Activated CD8-positive, alpha-beta memory T cell treated with anti-CD3 and anti-CD28 coated beads for 48 hours (primary cell): ENCODE measurements at places on chromosomes 7 and 10.

DNA sequence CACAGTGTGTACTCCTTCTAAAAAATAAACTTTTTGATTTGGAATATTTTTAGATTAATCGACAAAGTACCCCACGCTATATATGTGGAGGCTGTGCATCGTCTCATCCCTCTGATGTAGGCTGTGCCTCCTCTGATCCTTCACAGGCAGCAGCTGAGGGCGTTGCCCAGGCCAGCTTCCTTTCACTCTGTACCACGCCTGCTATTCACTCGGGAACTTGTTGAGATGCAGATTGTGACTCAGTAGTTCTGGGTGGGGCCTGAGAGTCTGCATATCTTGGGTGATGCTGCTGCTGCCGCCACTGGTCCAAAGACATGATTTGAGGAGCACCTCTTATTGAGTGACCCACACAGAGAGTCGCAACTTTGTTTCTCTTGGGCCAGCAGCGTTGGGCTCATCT is 7.9 kb upstream of the C10orf120 start:
- DNase-seq, result no peak

DNA sequence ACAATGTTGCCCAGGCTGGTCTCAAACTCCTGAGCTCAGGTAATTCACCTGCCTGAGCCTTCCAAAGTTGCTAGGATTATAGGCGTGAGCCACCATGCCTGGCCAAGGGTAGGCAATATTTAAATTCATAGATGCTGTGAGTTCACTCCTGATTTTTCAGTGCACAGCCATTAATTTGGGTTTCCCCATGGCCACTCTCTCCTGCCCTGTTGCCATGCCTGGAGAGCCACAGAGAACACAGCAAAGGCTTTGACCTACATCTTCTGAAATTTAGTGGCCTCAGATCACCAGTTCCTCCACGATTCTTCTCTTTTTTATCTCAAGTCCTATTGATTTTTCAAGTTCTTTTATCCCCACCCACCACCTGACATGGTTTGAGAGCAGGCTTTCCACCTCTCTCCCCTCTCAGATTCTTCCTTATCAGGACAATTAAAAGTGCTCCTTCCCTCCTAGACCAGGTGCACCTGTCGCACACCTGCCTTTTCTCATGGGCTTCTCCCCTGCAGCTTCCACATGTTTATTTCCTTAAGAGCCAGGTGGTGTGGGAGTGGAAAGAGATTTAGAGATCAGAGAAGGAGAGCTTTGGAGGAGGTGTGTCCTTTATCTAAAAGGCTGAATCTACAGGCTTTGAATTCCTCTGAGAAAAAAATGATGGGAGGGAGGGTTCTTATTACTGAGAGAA is 123.8 kb downstream of the ADRA2A start:
- no peak for DNase-seq

DNA sequence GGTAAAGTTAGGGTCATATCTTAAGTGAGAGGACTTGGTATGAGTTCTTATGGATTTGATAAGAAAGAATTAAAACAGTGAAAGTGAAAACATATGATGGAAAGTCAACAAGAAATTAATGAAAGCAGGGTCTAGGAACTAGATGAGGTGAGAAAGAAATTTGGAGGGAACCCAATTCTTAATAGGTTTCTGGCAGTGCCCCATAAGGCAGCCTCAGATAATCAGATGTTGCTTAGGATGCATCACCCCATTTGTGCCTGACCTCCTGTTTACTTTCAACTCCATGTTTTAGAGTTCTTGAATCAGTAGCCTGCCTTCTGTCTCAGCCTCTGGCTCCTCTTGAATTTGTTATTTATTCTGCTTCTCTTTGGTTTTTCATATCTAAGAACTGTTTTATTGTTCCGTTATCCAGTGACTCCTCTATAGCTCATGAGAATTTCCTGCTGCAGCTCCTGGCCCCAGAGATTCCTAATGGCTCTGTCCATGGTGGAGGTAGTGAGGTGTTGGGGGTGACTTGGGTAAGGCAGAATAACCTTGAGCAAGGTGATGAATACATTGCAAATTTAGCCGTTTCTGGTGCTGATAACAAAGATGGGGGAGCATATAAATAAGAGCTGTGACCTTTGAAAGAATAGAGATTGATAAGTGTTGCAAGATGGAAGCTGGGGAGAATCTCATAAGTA is 17.6 kb downstream of the ITGB8 start:
- no peak for DNase-seq

GRCh38 chr7:68963552-68963951 is 634.7 kb upstream of the AUTS2 start:
- DNase-seq, result no peak

DNA sequence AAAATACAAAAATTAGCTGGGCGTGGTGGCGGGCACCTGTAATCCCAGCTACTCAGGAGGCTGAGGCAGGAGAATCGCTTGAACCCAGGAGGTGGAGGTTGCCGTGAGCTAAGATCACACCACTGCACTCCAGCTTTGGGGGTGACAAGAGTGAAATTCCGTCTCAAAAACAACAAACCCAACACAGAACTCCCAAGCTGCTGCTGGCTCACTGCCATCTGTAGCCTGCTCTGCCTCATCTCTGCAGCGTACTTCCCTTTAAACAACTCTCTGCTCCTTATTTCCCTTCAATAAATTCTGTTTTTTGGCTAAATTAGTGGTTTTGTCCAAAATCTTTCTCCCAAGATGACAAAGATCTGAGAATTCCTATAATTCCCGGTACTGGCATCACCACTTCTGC is 189.2 kb upstream of the GALNT17 start:
- DNase-seq, result no peak

GRCh38 chr10:118843647-118844265 is 89.0 kb upstream of the CACUL1 start:
- no peak for DNase-seq

DNA sequence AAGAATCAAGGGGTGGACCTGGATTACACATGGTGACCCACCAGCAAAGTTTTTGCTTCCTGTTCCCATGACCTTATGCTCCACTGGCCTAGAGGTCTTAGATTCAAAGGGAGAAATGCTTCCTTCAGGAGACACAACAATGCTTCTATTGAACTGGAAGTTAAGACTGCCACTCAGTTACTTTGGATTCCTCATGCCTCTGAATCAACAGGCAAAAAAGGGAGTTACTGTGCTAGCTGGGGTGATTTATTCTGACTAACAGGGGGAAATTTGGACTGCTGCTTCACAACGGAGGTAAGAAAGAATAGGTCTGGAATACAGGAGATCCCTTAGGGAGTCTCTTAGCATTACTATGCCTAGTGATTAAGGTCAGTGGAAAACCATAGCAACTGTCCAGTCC is 10.3 kb downstream of the TMEM229A start:
- no peak for DNase-seq

DNA sequence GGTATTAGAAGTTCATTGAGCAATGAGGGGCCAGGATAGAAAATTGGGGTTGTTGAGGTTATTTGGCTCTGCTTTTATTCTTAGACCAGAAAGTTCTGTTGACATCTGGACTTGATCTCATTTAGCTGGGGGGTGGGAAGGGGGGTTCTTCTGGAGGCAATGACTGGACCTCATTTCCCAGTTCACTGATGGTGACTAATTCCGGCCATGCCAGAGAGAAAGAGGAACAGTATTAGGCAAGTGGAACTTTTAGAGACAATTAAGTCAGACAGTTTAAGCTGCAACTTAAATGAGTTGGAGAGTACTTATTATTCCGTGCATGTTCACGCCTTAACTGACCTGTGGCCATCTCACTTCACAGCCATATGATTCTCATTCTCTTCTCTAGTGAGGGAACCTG is 512.5 kb downstream of the REEP3 start:
- no peak for DNase-seq

GRCh38 chr10:125283191-125283835 is 123.0 kb upstream of the CTBP2 start:
- no peak for DNase-seq

GRCh38 chr7:77199013-77199966 is at the start of gene FGL2:
TSS of gene FGL2 (minus strand) at chr7:77199819. CDS start at chr7:77199793, 26 bp downstream.
- DNase-seq, result no peak

DNA sequence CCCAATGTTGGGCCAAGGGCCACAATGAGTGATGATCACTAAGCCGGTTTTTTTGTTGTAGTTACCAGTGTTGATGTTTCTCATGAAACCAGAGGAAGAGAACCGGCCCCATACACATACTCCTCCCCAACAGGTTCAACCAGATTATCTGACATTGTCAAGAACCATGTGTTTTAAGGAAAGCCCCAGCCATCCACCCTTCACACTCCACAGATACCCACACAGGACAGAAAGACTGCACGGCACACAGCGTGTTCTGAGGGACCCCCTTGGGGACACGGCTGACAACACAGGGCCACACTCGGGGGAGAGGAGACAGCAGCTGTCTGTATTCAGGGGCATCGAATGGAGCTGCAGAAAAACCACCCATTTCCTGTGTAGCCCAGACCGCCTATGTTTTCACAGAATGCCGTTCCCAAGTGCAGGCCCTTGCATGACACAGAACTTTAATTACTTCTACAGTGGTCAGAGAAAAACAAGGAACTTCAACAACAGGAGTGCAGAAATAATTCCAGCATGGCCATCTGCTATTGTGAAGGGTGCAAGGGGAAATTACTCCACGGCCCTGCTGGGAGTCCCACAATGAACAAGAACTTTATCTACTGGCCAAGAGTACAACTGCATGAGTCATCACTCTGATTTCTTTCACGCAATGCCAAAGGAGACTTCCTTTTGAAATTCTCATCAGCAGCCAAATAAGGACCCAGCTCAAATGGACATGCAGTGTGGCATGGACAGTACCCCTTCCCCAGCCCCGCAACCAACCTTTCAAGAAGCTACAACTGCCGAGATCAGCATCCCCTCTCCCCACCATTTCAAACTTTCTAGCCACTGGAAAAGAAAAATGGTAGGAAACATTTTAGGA is 2.3 kb downstream of the KLF6 start:
- DNase-seq, result no peak

DNA sequence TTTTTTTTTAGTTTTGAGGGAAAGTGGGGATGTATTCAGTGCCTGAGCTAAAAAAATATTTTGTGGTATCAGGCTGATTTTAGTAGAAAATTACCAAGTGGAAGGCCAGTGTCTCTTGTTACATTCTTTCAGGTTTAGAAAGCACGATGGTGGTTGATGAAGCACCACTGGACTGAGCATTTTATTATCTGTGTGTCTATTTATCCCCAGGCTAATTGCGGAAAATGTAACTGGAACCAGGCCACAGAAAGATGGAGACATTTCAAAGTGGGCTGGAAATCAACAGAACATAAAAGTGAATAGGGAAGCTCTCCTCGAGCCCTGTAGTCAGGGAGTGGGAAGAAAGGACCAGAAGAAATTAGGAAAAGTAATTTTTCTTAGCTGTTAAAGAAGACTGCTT is 261.0 kb downstream of the STK31 start:
- DNase-seq, result no peak

DNA sequence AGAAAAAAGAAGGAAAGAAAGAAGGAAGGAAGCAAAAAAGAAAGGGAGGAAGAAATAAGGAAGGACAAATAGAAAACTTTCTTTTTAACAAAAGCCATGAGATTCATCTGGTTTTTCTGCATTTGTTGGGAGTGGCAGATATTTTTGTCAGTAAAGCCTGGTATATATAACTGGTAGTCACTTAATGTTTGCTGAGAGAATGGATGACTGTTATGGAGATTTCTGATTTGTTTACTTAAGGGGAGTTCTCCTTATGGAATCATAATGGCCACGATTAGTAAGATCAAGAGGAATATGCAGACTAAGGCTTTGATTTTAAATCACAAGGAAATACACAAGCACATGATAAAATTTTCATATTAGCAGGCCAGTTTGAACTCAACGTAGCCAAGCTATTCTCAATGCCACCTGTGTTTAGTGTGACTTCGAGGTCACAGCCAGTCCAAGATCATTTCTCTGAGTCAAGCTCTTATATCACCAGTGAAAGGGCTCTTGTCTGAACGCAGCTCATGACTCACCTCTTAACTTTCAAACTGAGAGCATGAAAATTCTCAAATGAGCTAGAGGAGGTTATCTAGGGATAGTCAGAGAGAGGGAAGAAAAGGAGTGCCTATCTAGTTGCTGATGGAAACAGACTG is 445.1 kb upstream of the ZMIZ1 start:
- no peak for DNase-seq

DNA sequence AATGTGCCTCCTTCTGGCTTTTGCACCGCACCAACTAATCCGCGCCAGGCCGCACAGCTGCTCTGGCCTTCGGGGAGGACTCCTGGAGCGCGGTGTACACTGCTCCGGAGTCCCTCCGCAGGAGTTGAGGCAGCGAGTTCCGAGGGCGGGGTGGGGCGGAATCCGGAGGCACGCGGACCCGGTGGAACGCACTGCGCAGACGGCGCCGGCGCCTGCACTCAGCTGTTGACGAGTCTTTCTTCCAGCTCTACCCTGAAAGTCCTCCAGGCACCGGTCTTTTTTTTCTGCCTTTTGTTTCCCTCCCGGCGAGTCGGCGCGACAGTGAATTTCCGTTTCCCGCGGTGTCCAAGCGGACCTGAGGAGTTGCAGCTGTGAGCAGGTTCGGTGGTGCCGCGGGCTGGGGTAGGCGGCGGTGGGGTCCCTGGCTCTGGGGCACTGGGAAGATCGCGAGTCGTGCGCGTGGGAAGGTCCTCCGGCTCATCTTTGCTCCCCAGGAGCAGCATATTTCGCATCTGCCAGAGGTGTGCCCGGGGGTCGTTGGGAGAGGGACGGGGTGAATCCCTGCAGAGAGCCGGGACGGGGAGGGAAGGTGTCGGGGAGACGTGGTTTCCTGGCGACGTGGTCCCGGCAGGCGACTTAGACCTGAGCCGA is 44.1 kb downstream of the SFTPD start:
- DNase-seq, result peak; percentile 23

DNA sequence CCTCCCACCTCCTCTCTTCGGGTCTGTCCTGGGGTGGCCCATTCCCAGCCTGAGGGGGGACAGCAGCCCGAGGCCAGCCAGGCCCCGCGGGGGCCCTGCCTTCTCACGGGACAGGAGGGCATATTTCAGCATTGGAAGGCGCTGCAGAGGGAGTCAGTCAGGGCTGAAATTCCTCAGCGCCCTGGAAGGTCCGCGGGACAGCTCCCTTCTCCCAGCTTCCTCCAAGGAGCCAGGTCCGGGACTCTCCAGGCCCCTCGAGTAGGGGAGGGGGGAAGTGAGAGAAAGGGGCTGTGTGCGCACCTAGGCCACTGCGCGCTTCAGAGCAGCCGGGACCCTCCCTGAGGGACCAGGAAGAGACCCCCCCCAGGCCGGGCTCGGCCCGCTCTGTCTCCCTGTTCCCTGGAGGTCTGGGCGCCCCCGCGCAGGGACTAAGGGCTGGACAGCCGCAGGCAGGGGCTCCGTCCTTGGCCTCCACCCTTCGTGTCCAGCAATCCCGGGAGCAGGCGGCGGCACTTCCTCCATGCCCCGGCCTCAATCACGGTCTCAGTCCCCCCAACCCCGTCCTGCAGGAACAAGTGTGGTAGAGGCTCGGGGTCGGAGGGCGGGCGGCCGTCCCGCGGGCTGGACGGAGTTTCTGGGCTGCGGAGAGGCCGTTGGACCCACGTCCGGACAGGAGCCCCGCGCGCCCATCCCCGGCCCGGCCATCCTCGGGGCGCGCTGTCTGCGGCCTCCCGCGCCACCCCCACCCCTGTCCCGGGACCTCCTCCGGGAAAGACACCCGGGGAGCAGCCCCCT is 6.0 kb upstream of the ELFN1 start:
- DNase-seq, result no peak

- DNase-seq, result no peak
Measured at GRCh38 chr10:44628921-44629320, 244.0 kb upstream of the CXCL12 start.

GRCh38 chr7:72490301-72490700 is 78.2 kb upstream of the CALN1 start:
- no peak for DNase-seq

- no peak for DNase-seq
Measured at GRCh38 chr10:19117438-19117837, 68.8 kb downstream of the MALRD1 start.
